ENCODE measurements at places on chromosomes 4 and X.
A peak's percentile ranks its signal among the peaks of the same experiment; 100 is the strongest.

- ATAC-seq = peak; percentile 55
Measured at GRCh38 chr4:24570172-24570571, 14.2 kb downstream of the DHX15 start.

DNA sequence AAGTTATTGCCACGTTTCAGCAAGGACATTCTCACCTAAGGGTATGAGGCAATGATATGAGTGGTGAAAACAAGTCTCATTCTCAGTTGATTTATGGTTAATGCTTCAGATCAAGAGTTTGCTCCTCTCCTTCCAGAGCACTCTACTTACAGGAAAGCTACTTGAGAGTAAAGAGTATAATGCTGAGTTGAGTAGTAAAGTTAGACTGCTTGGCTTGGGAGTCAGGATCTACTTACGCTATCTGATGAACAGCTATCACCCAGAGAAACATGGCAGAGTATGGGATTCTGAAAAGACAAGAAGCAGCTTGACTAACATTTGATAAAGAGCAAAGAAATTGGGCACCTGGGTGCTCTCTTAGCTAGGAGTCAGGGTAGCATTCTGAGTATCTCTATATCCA is 211.8 kb downstream of the GLUD2 start:
- ATAC-seq = no peak

- no peak for ATAC-seq
Measured at GRCh38 chr4:137443031-137443800, 89.1 kb downstream of the PCDH18 start.

GRCh38 chr4:8245884-8246833 is 23.4 kb upstream of the HTRA3 start:
- ATAC-seq = no peak

- no peak for ATAC-seq
Measured at GRCh38 chrX:37716602-37717001, 31.0 kb downstream of the XK start.

- ATAC-seq = no peak
Measured at GRCh38 chr4:129345609-129346008, 249.7 kb downstream of the C4orf33 start.

DNA sequence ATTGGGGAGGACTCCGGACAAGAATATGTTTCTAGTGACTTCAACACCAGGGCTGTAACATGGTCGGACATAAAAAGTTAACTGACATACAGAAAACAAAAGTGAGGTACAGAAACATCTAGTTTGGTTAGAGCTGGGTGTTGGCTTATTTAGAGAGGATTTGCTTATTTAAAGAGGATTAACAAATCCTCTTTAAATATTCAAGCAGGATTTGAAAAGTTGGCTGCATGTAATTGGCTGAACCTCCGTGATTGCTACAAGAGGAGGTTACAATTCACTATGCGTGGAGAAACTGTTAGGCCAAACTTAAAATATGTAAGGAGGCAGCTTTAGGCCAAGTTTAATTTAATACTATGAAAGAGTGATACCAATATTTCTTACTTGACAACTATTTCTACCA is 2707.4 kb downstream of the ARAP2 start:
- ATAC-seq = no peak

DNA sequence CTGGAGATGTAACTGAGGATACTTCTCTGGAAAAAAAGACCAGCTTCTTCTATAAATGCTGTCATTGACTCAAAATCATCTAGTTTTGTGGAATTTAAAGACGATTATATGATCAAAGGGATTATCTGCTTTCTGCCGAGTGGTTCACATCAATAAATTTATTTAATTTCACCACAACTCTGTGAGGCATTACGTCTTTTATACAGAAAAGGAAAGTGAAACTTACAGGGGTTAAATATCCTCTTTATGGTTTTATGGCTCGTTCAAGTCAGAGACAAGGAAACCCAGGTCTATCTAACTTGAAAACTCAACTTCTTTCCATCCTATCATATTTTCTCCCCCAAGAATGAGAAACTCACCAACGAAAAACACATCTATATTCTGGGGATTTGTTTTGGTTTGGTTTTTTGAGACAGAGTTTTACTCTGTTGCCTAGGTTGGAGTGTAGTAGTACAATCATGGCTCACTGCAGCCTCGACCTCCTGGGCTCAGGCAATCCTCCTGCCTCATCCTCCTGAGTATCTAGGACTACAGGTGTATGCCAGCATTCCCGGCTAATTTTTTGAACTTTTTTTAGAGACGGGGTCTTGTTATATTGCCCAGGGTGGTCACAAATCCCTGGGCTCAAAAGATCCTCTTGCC is 377.9 kb upstream of the EMCN start:
- ATAC-seq = peak; percentile 84

DNA sequence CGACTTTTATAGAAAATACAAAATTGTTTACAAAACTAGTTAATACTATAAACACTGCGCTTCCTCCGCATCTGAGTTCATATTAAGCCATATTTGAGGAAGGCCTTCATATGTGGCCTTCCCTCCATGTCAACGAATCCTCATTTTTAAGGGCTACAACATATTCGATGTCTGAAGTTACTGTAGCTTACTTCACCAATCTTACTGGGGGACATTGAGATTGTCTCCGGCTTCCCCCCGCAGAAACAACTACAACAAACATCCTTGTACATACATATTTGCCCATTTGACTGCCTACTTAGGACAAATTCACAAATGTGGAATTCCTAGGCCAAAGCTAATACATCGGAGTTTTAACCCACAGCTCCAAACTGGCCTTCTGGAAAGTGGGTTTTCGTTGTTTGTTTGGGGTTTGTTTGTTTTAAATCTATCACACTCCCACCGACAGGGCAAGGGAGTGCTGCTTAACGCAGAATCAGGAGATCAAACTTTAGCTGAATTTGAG is 581 bp upstream of the FAM114A1 start:
- ATAC-seq = no peak

GRCh38 chrX:45385757-45386156 is 185.1 kb upstream of the DIPK2B start:
- no peak for ATAC-seq

- no peak for ATAC-seq
Measured at GRCh38 chr4:48193921-48194468, 59.9 kb upstream of the TXK start.

DNA sequence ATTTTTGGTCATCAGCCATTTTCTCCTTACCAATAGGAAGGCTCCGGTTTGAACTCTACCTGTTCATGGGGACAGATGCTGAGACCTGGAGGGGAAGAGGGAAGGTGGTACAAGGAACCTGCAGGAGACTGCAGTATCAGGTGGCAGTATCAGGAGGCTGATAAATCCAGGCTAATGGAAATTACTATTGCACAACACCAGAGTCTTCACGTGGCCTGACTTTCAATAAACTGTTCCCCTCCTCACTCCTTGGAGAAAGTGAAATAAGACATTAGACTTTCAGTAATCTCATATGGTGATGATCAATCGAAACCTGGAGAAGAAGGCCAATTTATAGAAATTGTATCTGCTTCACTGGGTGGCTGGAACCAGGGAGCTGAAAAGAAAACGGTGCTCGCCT is 46.2 kb upstream of the BCOR start:
- no peak for ATAC-seq

DNA sequence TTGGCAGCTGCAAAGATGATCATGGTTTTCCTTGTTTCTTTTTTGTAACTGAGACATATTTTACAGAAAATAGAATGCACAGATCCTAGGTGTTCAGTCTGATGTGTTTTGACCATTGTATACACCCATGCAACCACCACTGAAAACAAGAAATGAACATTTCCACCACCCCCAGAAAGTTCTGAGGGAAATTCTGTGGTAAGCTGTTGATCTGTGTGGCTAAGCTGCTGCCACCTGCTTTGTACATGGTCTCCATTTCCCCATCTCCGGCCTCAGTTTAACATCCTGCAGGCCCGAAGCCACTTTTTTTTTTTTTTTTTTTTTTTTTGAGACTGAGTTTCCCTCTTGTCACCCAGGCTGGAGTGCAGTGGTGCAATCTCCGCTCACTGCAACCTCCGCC is 65.3 kb downstream of the NYX start:
- no peak for ATAC-seq

DNA sequence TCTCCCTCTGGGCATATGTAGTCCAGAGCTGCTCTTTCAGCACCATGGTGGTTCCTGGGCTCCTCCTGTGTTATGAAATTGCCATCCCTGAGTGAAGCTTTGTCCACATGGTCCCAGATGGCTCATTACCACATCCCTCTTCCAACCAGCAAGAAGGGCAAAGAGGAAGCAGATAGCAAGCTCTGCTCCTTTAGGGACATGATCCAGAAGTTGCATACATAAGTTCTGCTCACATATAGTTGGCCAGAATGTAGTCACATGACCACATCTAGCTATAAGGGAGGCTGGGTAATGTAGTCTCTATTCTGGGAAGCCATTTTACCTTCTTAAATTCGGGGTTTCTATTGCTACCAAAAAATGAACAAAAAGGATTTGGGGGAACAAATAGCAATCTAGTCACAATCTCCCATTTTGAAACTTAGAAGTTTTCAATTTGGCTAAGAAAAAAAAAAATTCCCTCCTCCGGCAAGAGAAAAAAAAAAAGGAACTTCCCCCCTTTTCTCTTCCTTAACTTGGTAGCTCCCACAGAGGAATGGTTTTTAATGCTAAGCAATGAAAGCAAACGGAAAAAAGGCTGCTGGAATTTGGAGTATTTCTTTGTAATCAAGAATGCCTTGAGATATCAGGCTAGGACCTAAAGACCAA is 88.2 kb upstream of the USP9X start:
- ATAC-seq = no peak

GRCh38 chrX:111831343-111831742 is 44.6 kb upstream of the TRPC5OS start:
- no peak for ATAC-seq

GRCh38 chr4:124804041-124804440 is 91.5 kb upstream of the ANKRD50 start:
- no peak for ATAC-seq

GRCh38 chr4:100165809-100166208 is 24.5 kb downstream of the DDIT4L start:
- no peak for ATAC-seq

Measured in activated CD4-positive, CD25-positive, alpha-beta regulatory T cell treated with anti-CD3 and anti-CD28 coated beads, Interleukin-2, amount 50 U/mL, for 24 hours (primary cell).